Right renal cortex interstitium (tissue), 3 donors: ENCODE measurements at places on chromosomes 3 and 15.

DNA sequence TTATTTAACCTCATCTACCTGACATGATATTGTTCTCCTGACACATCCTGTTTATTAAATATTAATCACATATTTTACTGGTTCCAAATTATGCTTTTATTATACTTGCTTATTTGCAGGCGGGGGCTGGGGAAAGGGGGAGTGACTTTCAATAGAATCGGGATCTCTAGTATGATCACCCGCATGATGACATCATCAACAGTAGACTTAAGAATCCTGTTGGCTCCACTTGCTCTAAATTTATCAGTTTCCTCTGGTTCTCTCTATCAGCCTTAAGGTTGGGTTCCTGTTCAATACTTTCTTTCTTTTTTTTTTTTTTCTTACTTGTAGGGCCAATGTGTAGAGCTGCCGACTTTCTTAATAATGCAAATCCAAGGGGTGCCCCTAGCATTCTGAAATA lies 317.5 kb downstream of the BCHE start:
- DNase-seq, result no peak

DNA sequence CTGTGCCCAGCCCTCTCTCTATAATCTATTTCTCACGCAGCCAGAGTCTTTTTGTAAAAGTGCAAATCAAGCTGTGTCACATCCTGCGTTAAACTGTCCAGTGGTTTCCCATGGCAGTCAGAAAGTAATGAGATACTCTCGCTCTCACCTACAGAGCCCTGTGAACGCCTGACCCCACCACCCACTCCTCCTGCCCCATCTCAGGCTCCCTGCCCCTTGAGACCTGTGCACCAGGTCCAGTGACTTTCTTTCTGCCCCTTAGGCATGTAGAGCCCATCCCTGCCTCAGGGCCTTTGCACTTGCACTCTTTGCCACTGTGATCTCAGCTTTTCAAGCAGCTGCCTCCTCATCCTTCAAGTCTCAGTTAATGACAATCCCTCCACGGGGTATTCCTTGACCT lies 58.3 kb upstream of the RASGRP1 start:
- no peak for DNase-seq

- DNase-seq, result no peak
Measured at GRCh38 chr3:44893097-44893496, 18.7 kb downstream of the TGM4 start.

GRCh38 chr3:182925330-182925943 lies 54.9 kb downstream of the DCUN1D1 start:
- DNase-seq, result no peak

GRCh38 chr3:23991683-23992628 lies 46.9 kb downstream of the NR1D2 start:
- DNase-seq, result peak; percentile 31

DNA sequence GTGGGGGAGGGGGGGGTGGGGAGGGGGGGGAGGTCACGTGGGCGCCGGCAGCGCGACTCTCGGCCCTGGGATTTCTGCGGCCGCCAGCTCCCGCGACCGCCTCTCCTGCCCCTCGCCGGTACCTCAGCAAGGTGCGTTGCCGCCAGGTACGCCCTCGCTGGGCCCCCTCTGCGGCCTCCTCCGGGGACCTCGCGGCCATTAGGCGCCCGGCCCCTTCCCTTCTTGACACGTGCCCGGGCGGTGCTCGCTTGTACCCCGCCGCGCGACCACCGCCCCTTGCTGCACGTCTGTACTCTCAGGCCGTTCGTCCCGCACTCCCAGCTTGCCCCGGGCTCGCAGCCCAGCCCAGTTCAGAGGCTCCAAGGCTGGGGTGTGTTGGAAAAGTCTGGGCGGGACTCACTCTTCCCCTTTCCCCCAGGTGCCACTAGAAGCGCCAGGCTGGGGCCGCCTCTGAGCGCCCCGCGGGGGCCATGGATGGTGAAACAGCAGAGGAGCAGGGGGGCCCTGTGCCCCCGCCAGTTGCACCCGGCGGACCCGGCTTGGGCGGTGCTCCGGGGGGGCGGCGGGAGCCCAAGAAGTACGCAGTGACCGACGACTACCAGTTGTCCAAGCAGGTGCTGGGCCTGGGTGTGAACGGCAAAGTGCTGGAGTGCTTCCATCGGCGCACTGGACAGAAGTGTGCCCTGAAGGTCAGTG lies at the start of gene MAPKAPK3:
TSS of gene MAPKAPK3 (plus strand) at position 56 of the 696 bp plus-strand sequence. CDS start at position 471, 415 bp downstream.
- DNase-seq, result no peak

DNA sequence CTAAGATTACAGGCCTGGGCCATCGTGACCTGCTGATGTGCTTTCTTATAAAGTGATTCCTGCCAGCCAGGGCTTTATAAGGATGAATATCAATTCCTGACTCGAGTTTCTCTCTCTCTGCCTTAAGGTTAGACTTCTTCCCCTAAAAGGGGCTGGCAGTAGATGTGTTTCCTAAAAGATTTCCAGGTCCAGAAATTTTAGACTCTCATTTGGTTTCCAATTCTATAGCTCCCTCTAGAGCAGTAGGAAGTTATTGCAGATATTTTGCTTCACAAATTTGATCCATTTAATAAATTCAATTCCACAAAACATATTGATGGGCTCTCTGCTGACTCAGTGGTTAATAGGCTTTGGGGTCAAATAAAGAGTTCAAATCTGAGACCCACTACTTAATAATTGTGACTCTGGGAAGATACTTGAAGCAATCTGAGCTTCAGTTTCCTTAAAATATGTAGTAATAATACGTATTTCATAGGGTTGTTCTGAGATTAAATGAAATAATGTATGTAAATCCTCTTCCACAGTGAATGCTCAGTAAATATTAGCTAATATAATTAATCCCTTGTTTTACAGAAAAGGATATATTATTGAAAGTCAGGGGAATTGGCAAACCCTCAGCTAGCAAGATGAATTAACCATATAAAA lies 2.1 kb downstream of the TRIM69 start:
- no peak for DNase-seq

DNA sequence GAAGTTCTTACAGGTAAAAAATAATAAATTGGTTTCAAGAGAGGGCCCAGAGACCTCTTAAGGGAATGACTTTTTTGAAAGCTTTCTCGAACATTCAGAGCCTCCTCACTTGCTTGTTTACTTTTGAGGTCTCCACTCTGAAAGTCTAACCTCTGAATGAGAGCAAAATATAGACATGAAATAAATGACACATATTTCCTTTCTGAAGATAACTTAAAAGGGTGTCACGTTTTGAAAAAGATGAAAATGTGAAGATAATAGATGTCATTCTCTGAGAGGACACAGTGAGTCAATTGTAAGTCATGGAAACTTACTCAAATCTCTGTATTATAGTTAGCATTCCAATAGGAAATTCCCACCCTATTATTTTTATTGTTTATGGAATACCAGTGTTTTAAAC lies 44.6 kb downstream of the HACD2 start:
- DNase-seq, result no peak

DNA sequence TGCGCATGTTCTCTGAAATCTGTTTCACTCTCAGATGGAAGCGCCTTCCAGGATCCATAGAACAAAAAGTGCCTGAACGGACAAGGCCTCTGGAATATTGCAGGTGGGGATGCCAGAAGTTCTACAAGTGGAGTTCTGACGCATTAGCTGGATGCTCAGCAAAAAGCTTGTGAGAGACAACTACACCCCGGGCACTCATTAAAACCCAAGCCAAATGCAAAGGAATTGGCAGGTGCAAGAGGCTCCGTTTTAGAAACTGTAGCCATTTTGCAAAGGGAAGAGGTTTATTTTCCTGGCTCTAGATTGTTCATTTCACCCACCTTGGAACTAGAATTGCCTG lies 35.2 kb upstream of the SLC24A5 start:
- no peak for DNase-seq

DNA sequence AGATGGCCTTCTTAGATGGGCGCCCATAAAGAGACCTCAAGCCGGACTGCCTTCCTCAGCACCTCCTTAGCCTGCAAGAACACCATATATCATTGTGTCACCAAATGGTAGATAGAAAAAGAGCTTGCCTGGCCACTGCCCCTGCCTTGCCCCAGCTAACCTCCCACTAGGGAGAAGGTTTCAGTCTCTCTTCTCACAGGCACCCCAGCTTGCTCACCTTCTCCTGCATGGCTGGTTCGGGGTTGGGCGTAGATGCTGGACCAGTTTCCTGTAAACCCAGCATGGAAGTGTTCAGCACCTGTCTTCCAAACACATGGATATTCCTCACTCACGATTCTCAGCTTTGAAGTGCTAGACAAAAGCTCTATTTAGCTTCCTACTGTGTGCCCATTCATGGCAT lies 3.3 kb upstream of the SLC22A14 start:
- no peak for DNase-seq

DNA sequence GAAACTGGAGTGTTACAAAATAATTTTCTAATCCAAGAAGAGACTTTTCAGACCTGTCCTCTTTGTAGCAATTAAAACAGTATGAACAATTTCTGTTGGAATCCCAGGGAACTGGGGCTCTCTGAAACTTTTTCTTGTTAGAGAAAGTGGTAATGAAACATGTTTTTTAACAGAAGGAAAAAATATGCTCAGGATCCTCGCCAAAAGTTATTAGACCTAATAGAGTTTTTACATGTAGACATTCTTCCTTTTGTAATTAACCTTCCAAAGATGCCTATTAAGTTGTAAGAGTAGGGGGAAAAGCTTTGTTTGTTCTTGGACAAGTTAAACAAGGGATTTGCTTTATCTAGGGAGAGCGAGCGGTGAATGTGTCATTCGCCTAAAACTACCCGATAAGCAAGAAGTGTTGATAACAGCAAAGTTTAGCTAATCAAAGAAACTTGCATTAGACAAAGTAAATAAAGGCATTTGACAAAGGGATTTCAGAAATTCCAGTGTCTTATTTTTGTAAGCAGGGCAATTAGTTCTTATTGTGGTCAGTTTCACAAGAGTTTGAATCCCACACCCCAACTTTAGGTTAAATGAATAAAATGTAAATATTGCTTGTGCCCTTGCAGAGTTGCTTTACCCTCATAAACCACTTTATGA lies 2.3 kb downstream of the RARB start:
- DNase-seq, result no peak

DNA sequence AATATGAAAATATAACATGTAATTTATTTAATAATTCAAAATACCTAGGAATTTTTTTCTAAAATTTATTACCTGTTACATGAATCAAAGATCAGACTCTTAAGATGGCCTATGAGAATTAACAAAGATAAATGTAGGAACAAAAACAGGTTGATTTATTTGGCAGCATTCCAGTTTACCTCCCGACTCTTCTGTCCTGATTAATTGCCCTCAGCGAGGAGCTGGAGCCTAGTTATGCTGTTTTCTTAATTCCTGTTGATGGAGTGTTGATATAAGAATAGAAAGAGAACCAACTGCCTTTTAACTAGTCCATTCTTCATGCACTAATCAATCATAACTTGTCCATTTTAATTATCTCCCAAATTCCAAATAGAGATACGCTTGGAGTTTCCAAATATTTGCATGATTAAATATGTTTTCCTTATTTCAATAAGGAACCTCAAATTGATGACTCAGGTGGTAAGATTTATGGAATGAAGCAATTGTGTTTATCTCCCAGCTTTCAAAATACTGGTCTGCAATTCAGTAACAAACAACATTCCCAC lies 10.6 kb upstream of the CPB1 start:
- no peak for DNase-seq

- DNase-seq, result no peak
Measured at GRCh38 chr3:154229217-154229590, 95.1 kb downstream of the DHX36 start.

- no peak for DNase-seq
Measured at GRCh38 chr15:40952301-40952900, 870 bp upstream of the CHAC1 start.

- DNase-seq, result no peak
Measured at GRCh38 chr3:130759692-130760338, 13.2 kb upstream of the PIK3R4 start.

DNA sequence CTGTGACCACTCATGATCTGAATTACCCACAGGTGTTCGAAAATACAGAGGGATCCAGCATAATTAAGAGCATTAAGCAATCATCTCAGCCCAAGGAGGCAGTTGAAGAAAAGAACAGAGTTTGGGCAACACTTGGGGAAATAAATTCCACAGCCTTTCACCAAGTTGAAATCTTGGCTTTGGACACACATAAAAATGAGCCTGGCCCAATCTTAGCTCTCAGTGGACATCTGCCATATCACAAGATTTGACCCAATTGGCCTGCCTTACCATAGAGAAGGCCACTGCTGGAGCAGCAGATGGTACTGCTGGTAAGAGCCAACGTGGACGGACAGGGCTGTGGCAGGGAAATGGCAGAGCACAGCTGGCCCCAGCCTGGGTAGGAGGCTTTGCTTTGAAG lies 13.0 kb downstream of the FOXP1 start:
- no peak for DNase-seq

- DNase-seq, result no peak
Measured at GRCh38 chr3:52463416-52463815, 8.0 kb downstream of the NISCH start.

DNA sequence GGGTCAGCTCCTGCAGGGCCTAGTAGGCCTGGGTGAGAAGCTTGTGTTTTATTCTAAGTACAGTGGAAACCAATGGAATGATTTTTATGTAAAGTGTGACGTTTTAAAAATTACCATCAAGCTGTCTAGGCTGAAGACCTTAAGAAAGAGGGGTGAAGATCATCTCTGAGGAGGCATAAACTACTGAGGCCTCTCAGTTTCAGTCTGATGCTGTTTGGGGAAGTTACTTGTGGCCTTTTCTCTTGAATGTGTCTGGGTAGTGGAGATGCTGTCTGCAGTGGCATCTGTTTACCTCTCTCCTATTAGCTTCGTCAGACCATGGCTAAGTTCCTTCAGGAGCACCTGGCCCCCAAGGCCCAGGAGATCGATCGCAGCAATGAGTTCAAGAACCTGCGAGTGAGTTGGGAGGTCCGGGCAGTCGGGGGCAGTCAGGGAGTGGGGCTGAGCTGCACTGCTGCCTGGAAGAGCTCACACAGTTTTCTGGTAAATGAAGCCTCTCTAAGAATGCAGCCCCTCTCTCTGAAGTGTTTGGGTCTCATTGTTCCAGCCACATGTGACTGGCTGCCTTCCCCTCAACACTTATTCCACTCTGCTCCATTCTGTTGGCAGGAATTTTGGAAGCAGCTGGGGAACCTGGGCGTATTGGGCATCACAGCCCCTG lies 1.9 kb downstream of the IVD start:
- no peak for DNase-seq

- DNase-seq, result no peak
Measured at GRCh38 chr15:75620841-75621391, 4.6 kb downstream of the SNUPN start.
